ENCODE measurements at places on chromosomes 16 and 17. TPM values are rescaled to one million over a fixed set of nuclear protein-coding genes. Genes with fewer than 3 reads are reported as not detected.
A peak's percentile ranks its signal among the peaks of the same experiment; 100 is the strongest.

NXPH3 gene
- 1.6 TPM for total RNA-seq

CASKIN1 gene
- total RNA-seq = 0.69 TPM

ORC6 gene
- total RNA-seq = 10.1 TPM

HBA1 gene
- 472 TPM for total RNA-seq

NHERF2 gene
- total RNA-seq = 25.9 TPM

CNTNAP4 gene
- total RNA-seq = 10.9 TPM

KRTAP3-1 gene
- not detected for total RNA-seq

CRYBA1 gene
- not detected for total RNA-seq

PRSS8 gene
- 1.6 TPM for total RNA-seq

GRCh38 chr17:12463102-12463501 lies 202.6 kb upstream of the MYOCD start:
- DNase-seq = no peak

- peak; percentile 80 for DNase-seq
Measured at GRCh38 chr16:84726079-84726668, 26.4 kb downstream of the USP10 start.

- DNase-seq = no peak
Measured at GRCh38 chr16:30065943-30066760, 592 bp downstream of the ALDOA start.

DNA sequence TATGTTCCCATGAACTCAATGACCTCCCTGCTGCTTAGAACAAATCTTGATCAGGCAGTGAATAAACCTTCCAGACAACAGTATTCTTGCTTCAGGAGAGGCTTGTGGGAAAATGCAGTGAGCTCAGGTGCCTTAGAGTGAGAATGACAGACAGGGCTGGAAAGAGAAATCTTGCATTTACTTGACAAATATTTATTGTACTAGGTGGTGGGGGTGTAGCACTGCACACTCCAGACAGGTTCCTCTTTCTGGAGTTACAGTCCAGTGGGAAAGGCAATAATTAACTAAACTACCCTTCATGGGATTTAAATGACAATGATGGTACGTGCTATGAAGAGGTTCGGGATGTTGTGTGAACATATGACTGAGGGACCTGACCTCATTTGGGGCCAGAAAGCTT lies 182.9 kb downstream of the SHISA9 start:
- DNase-seq = no peak

DNA sequence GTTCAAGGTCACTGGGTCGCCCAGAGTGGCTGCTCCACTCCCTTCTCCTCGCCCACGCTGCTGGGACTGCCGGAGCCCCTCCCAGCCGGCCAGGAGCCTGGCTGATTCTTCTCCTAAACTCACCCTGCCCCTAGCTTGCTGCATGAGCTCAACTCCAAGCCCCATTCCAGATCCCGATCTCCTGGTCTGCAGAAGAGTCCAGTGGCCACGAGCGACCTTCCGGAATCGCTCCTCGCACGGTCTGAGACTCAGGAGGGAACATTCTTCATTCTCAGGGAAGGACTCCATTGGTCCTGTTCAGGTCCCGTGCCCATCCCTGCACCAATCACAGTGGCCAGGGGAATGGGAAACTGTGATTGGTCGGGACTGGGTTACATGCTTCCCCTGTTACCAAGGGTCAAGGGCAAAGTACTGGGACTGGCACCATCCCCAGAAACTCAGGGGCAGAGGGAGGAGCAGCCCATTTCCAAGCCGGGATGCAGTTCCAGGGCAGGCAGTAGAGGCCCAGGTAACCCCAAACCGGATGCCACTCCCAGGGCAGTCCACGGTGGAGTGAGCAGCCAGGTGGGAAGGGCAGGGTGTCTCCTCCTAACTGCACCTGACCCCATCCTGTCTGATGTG lies 24.5 kb upstream of the CIBAR2 start:
- DNase-seq = no peak

DNA sequence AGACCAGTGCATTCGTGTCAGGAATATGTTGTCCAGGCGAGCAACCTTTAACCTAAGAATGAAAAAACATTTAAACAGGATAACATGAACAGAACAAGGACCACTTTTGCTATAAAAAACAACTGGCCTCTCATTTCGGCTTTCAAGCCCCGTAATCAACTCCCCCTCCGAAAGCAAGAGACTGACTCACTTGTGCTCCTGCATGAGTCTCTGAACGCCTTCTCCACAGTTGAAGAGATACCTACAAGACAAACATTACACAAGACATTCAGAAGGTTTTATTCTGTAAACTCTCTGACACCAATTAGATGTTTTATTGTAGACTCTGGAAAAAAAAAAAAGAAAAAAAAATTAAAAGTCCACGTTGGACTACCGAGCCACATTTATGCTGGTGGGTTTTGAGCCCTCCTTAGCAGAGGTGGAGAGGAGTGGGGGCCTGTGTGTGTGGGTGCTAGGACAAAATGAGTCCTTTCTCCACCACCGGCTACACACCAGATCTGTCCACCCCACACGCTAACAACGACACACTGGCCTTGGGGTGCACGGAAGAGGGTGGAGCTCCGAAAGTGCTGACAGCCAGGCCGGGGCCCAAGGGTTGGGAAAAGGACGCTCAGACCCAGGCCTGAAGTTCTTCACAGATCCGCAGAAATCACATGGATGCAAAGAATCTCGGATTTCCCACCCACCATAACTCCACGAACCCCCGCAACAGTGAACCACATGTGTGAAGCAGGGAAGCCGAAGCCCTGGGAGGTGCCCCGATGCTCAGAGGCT lies 759 bp downstream of the ELAC2 start:
- DNase-seq = no peak

DNA sequence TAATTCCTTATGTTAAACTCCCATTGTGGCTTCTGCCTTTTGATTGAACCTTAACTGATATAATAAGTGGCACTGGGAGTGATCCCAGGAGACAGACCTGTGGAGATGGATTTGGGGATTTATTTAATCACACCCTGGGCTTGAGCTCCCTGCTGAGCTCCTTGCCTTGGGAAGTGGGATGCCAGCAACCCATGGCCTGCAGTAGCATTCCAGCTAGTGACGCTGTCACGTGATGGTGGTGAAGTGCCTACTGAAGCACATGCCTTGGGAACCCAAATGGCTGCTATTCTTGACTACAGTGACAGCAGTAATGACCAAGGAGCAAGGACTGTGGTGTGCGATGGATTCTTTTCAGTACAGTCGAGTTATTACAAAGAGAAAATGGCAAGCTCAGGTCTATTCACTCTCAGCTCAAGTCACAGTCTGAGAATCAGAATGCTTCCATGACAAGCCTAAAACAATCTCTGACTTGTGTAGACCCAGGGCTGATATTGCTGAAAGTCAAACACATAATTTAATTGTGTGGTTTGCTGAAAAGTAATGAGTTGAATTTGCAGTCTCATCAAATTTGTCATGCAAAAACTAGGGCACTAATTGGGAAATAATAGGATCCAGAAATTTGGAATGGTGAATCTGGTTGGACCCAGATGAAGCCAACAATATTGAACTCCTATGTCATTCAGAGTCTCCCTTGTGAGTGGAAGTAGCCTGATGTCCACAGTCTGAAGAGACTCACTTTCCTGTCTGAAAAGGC lies 47.1 kb downstream of the BCL7C start:
- DNase-seq = no peak

DNA sequence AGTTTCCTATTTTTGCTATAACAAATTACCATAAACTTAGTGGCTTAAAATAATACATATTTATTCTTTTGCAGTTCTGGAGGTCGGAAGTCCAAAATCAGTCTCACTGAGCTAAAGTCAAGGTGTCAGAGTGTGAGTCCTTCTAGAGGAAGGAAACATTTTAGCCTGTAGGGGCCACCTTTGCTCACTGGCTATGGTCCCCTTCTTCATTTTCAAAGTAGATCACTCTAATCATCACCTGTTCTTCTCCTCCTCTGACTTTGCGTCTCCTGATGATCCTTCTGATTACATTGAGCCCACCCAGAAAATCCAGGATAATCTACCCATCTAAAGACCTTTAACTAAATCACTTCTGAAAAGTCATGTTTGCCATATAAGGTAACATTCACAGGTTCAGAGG lies 534.4 kb upstream of the SALL1 start:
- DNase-seq = no peak

GRCh38 chr17:81115219-81115618 lies 50.1 kb upstream of the PVALEF start:
- no peak for DNase-seq

GRCh38 chr17:57086069-57086930 lies 1.3 kb downstream of the AKAP1 start:
- no peak for DNase-seq

DNA sequence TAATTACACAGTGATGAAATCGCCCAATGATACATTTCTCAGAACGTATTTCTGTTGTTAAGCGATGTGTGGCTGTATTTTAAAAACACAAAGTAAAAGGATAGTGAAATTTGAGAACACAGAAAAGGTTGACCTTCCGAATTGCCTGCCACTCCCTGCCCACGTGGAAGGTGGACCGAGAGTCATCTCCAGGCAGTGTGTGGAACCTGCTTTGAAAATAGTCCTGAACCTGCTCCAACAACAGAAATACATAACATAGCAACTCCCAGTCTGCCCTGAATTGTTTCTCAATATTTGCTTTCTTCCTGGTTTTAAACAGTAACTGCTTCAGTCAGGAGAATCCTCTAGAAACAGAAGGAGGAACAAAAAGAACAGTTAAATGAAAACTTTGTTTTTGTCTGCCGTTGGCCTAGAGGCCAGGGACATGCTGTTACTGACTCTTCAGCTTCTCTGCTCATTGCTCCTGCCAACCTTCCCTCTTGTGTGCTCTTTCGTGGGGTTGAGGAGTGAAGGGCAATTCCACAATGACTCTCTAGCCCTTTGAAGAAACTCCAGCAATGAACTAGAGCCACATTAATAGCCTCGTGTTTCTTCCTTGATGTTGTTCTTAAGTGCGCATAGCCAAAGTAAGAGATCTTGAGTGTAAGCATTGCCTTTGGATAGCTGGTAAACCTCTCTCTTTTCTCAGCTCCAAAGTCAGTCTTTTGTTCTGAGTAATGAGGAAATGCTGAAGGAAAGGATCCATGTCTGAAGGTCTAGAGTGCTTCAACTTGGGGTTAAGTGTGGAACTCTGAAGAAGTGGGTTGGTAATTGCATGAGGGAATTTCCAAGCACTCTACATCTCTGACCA lies 452.5 kb upstream of the CCL2 start:
- DNase-seq = no peak

DNA sequence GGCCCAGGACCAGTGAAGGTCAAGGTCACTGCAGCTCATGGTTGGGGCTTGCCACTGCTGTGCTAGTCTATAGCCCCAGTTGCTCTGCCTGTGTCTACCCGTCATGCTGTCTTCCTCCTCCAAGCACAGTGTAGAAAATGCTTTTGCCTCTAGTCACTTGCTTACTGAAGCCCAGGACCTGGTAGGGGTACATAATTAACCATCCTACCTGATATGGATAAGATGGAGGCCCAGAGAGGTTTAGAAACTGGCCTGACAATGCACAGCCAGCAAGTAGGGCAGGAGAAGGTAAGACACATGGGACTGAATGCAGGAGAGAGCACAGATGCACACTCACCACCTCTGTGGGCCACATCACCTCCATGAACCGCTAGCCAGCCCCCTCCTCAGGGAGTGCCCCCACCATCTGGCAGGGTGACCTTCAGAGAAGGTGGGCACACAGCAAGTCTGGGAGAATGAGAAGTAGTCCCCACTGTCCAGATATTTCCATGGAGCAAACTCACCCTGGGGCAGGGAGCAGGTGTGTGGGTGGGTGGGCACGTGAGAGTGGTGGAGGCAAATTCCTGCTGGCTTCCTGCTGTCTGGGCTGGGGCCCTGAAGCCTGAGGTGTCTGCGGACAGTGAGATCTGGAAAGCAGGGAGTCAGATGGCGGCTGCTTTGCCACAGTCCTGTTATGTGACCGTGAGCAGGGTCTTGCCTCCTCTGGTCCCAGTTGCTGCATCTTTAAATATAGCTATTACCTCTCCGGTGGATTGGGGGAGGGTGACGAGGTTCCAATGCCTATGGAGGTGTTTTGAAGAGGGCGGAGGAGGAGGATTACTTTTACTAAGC lies 1.0 kb downstream of the CX3CL1 start:
- DNase-seq = no peak

GRCh38 chr16:19188406-19188805 lies 20.4 kb downstream of the SYT17 start:
- no peak for DNase-seq

- no peak for DNase-seq
Measured at GRCh38 chr17:27209316-27209715, 84.6 kb upstream of the WSB1 start.

DNA sequence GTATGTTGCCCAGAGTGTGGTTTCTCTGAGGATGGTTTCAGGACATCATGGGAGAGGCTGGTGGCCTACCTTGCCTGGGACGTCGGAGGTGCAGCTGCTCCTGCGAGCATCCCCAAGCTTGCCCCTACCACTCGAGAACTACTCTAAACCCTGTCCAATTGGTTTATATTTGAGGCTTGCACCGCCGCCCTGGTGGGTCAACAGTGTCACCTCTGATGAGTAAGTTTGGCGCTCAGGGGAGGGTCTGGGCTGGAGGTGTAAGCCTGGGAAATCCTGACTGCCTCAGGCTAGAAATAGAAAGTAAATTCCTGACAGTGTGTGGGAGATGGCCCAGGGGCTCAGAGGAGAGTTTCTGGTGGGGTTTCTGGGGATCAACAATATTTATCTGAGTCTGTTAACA lies 48.2 kb downstream of the CCDC42 start:
- DNase-seq = no peak

- no peak for DNase-seq
Measured at GRCh38 chr17:49269356-49269755, 38.8 kb upstream of the PHOSPHO1 start.

DNA sequence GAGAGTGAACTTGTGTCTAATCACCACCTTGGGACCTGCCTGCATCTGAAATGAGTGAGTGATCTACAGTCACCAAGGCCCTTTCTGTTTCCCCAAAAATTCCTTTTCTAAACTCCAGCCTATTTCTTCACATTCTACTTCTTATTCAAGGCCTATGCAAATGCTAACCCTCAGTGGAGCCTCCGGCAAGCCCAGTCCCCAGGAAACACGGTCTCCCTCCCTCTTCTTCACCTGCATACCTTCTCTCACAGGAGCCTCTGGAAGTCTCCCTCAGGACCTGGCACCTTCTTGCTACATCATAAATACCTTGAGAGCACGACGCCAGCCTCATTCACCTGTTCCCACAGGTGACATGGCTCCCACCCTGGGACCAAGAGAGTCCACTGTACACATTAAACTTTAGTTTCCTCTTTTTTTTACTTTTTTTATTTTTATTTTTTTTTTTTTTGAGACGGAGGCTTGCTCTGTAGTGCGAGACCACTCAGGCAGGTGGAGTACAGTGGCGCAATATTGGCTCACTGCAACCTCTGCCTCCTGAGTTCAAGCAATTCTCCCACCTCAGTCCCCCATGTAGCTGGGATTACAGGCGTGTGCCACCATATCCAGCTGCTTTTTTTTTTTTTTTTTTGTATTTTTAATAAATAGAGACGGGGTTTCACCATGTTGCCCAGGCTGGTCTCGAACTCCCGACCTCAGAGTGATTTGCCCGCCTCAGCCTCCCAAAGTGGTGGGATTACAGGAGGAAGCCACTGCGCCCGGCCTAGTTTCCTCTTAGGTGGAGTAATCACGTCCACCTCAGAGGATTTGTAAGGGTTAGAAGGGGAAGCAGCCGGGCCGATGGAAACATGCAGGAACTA lies 97.3 kb downstream of the ANKRD11 start:
- no peak for DNase-seq

GRCh38 chr17:81589612-81590011 lies 37.5 kb upstream of the FAAP100 start:
- DNase-seq = no peak

GRCh38 chr17:13728781-13729180 lies 127.1 kb upstream of the HS3ST3A1 start:
- DNase-seq = no peak

- DNase-seq = no peak
Measured at GRCh38 chr17:34606763-34607162, 27.4 kb downstream of the TMEM132E start.

GRCh38 chr17:72520665-72521303 lies 400.0 kb downstream of the SOX9 start:
- no peak for DNase-seq

Measured in urinary bladder (tissue), 4 donors.